Stimulated activated CD8-positive, alpha-beta memory T cell treated with anti-CD3 and anti-CD28 coated beads, Interleukin-15, amount 100 ng/mL, for 1 hour (primary cell): ENCODE measurements at places on chromosomes 12 and 14.

DNA sequence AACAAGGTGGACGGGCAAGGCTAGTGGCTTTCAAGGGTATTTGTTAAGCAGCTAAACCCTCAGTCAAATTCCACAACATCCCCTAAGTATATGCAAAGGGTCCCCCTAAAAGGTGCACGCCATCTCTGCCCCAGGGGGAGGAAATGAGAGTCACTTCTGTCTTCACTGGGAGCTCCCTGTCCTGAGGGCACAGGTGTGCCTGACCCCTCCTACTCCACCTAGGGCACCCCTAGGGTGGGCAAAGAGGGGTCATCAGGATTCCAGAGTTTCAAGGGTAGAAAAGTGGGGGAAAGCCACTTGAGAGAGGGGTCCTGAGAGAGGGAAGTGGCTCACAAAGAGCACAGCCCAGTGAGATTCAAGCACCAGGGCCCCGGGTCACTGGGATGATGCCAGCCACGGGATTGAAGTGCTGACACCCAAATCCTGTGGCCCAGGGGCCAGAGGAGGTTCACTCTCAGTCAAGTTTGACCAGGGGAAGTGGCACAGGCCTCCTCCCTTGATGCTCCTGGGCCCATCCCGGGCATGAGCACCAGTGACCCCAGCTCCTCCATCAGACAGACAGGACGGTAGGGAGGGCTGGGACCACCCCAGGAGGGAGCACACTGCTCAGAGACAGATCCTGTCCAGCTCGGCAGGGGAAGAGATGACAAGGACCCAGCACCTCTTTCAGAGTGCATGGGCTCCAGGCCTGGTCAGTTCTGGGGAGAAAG is 82.3 kb upstream of the BCL11B start:
- no peak for DNase-seq

DNA sequence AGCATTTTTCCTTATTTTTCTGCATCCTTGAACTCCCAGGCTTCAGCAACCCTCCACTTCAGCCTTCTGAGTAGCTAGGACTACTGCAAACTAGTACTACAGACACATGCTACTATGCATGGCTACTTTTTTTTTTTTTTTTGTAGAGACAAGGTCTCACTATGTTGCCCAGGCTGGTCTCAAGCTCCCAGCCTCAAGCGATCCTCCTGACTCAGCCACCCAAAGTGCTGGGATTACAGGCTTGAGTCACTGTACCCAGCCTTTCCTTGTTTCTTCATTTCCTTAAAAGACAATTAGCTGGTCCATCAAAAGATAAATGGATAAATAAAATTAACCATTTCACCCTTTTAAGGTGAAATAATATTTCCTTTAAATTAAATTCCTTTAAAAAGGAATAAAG is 205.8 kb downstream of the SPTSSA start:
- DNase-seq = no peak

DNA sequence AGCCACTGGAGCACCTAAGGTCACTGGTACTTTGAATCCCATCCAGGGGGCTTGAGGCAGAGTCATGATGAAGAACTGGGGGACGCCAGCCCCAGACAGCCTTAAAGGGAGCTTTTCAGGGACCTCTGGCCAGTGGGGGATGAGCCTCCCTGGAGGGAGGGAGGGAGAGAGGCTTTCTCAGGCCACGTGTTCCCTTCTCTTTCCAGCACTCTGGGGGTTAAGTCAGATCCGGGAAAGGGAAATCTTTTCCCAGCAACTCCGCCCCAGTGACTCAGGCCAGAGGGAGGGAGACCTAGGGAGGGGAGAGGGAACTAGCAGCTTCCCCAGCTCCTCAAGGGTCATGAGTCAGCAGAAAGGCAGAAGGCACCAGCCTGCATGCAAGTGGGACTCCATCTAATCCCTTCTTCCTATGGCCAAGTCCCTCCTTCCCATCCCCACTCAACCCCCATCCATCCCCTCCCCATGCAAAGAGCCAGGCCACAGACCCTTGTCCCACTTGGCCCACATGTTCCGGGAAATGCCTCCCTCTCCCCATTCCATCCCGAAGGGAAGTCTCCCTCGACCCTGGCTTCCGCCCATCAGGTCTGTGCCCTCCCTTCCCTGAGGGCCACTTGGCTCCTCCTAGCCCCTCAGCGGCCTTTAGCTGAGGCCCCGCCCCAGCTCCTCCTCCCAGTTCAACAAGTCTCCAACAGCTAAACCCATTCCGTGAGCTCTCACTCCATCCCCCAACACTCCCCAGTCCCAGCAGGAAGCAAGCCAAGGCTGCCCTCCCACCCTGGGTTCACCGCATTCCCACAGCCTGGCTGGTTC is 5.6 kb downstream of the TNFRSF1A start:
- no peak for DNase-seq

DNA sequence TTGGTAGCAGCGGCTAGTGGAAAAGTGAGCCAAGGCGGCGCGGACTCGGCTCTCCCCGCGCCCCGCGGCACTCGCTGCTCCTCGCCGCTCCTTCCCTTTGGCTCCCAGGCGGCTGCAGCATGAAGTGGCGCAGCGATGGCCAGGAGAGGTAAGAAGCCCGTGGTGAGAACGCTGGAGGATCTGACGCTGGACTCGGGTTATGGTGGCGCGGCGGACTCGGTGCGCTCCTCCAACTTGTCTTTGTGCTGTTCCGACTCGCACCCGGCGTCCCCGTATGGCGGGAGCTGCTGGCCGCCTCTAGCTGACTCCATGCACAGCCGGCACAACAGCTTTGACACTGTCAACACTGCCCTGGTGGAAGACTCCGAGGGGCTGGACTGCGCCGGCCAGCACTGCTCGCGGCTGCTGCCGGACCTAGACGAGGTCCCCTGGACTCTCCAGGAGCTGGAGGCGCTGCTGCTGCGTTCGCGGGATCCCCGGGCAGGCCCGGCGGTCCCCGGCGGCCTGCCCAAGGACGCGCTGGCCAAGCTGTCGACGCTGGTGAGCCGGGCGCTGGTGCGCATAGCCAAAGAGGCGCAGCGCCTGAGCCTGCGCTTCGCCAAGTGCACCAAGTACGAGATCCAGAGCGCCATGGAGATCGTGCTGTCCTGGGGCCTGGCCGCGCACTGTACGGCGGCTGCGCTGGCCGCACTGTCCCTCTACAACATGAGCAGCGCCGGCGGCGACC is 225.6 kb upstream of the CRY1 start:
- no peak for DNase-seq

GRCh38 chr12:57244312-57244696 is 6.7 kb downstream of the STAC3 start:
- no peak for DNase-seq

DNA sequence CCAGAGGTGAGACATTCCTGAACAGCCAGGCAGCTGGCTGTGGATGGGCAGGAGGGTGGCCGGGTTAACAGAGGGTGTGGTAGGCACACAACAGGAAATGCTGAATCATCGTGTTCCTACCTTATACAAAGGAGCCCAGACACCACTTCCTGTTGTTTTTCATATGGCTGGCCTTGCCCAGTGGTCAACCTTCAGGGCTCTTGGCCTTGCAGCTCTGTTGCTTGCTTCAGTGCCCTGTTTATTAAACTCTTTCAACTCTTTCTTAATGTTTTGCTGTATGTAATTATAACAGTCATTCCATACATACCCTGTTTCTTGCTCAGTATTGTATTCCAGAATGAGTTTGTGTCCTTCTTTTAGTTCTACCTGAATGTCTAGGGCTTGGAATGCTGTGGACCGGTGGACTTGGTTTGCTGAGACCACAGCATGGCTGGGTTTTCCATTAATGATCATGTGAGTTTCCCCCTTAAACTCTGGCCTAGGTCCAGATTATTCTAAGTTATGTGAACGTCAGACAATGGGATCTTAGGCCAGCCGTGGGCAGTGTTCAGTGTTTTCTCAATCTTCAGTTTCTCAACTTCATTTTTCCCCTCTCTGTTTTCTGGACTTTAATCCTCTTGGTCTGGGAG is 11.9 kb downstream of the CFAP54 start:
- DNase-seq = no peak

DNA sequence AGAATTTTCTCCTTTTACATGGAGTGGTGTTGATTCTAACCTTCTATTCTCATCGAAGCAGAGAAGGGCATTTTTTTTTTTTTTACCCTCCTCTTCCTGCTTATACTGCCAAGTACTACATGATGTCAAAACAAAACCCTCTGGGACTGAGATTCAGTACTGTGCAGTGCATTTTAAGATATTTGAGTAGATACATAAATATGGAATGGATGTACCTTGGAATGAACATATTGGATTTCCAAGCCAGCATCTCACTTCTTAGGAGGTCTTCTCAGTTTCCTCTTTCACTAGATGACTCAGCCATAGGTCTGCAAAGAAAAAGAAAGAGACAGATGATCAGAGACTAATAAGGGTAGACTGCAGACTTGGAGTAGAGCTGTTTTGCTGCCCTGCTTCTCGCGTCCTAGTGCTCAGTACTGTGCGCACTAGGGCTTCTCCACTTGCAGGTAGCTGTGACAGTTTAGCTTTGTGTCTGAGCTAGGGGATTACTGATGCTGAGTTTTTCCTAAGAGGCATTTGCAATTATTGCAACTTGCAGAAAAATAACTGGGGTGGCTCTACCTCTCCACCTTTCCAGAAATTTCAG is 20.4 kb downstream of the TPH2 start:
- DNase-seq = no peak
